ENCODE measurements at places on chromosomes 5 and 9.

DNA sequence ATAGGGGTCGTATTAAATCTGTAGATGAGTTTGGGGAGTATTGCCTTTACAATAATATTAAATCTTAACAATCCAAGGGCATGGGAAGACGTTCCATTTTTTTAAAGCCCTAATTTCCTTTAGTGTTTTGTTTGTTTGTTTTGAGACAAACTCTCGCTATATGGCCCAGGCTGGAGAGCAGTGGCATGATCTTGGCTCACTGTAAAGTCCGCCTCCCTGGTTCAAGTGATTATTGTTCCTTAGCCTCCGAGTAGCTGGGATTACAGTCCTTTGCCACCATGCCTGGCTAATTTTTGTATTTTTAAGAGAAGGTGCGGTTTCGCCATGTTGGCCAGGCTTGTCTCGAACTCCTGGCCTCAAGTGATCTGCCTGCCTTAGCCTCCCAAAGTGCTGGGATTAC lies 19.9 kb downstream of the NIPBL start:
- DNase-seq = no peak

DNA sequence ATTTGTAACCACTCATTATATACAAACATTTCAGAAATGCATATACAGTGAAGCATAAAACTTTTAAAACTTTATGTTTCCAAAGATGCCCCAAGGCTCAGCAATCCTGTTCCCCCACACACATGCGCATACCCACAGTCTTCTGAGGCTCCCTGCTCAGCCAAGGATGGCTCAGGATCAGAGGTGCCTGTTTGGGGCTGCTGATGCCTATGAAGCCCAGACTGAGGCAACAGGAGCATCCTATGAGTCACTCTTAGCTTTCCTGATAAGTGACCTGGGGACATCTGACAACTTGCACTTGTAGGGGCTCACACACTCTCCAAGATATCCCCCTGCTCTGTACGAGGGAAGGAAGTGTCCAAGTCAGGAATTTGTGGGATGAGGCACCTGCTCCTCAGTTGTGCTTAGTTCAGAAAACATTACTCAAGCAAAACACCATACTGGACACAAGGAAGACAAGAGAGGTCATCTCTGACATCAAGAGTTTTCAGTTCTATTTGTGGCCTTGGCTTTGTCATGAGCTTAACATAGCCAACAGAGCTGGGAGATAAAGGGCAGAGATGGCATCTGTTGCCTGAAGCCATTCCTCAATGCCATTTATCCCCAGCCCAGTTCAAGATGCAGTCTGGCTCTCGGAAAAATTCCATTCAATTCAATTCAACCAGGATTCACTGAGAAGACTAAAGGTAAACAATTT lies 62.3 kb downstream of the NIPSNAP3B start:
- no peak for DNase-seq

GRCh38 chr5:11064763-11065450 lies 303.9 kb upstream of the DAP start:
- no peak for DNase-seq

DNA sequence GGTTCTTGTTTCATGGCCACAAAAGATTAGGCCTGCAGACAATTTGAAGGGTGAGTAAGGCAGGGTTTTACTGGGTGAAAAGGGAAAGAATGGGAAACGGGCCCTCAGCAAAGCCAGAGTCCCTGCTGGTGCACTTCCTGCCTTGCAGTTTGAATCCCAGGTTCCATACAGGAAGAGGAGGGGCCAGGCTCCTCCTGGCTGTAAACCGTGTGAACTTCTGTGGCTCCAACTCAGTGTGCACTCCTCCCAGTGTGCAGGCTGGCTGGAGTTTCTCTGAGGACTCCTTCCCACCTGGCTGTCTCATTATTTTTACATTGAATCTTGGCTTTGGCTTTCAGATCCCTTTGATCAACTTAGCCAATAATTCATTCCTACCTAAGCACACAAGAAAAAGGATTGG lies 367.1 kb upstream of the KLF4 start:
- DNase-seq = no peak

- DNase-seq = no peak
Observed at GRCh38 chr5:15664961-15665360, 165.0 kb downstream of the FBXL7 start.

DNA sequence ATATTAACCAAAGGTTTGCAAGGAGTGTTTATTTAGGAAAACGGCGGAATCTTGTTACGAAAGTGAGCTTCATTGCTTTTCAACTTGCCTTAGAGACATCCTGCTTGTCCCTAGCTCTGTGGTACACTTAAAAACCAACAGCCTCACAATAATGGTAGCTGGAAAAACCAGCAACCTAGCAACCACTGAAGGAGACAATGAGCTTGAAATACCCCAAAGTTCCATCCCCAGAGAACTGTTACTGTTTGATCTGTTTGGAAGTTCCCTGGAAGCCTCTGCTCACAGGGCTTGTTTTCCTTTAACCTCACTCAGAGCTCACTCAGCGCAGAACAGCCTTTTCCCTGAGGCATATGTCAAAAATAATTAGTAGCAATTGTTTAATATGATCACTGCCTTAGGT lies 43.2 kb downstream of the SH3TC2 start:
- no peak for DNase-seq

DNA sequence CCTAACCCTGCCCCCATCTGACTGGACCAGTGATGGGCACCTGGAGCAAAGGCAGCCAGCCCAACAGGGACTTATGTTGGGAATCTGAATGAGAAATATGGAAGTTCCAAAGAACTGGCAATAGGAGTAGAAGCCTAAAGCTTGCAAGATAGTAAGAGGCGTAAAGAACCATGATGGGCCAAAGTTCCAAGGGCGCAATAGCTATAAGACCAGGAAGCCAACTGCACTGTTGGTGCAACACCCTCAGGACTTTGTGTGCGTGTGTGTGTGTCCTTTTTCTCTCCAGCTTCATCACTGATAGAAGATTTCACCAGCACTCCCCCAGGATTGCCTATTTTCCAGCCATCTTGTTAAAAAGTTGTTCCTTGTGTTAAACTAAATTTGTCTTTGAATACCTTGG lies 92.8 kb downstream of the ZNF608 start:
- no peak for DNase-seq

DNA sequence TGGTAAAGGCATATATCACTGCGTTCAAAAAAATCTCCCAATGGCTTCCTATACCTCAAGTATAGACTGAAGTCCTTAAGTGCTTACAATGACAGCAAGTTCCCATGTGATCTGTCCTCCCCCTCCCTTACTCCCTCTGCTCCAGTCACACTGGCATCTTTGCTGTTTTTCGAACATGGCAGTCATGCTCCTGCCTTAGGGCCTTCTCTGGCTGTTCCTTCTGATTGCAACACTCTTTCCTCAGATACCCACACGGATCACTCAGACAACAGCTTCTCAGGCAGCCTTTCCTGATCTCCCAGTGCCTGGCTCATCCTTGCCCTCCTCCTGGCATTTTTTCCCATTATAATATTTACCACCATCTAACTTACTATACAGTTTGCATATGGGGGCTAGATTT lies 232.8 kb downstream of the ARHGEF28 start:
- no peak for DNase-seq

- no peak for DNase-seq
Observed at GRCh38 chr5:146751054-146751453, 127.5 kb downstream of the PPP2R2B start.

DNA sequence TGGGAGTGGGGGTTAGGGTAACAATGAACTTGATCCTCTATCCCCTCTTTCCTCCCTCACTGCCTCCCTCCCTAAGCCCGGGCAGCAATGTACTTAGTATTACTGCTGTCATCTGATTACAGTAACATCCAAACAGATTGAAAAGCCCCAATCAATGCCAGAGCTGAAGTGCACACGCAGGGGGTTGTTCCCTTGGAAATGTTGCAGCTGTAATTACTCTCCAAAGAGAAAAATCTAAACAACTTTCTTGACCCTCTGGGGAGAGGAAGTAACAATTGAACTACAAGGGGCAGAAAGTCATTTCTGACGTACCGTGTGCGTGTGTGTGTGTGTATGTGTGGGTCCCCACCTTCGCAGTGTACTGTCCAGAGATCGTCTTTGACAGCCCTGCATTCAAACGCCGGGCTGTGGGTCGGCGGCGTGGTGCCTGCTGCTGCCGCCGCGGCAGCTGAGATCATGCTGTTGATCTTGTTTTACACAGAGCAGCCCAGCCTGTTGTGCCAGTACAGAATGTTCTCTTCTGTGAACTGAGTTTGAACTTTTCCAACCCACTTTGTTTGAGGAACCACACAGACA lies 66.0 kb upstream of the KLF9 start:
- no peak for DNase-seq

DNA sequence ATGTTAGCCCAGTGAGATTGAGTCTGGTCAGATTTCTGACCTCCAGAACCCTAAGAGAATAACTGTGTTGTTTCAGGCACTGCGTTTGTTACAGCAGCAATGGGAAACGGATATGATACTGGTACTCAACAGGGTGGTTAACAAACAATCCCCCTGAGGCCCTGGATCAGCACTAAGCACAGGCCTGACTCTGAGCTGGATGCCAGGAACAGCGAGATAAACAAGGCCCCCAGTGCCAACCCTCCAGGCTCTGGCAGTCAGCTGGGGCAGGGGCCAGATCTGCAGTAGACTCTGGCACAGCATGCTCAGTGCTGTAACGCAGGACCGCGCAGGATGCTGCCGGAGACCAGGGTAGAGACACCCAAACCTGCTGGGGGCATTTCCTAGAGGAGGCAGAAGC lies 22.1 kb downstream of the CPLX2 start:
- DNase-seq = no peak

GRCh38 chr9:134570151-134570621 lies 71.4 kb upstream of the COL5A1 start:
- no peak for DNase-seq

DNA sequence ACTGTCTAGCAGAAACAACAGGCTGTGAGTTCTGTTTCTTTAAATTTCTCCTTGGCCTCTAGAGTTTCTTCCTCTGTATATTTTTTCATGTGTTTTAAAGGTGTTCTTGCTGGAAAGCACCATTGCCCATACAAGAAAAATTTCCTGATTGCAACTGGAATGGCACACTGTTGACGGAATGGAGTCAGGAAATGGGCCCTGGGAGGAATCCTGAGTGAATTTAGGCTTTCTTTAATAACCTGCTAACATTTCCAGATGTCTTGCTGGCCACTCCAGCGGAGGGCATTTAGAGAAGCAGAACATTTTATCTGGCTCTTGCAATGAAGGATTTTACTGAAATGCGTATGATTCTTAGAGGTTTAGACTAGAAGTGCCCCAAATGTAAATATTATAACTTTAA lies 736.3 kb downstream of the TAF11L14 start:
- DNase-seq = no peak

GRCh38 chr5:65108786-65109743 lies 340.3 kb downstream of the CWC27 start:
- DNase-seq = no peak

DNA sequence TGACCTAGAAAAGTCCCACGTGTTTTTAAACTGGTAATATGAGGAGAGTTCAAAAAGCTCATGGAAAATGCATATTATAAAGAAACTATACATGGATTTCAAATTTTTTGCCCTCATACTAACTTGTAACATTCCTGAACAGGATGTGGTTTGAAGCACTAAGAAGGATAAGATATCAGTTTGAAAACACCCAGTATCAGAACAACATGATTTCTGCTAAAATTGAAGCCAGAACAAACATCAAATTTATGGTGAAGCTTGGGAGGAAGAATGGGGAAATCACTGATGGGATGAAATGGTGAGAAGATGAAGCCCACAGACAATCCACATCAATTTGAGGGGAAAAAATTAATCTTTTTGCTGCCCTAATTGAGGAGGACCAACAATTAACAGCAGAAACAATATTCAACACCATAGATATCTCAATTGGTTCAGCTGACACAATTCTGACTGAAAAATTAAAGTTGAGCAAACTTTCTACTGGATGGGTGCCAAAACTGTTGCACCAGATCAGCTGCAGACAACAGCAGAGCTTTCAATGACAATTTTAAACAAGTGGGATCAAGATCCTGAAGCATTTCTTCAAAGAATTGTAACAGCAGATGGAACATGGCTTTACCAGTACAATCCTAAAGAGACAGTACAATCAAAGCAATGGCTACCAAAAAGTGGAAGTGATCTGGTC lies 113.2 kb upstream of the SNX2 start:
- no peak for DNase-seq

DNA sequence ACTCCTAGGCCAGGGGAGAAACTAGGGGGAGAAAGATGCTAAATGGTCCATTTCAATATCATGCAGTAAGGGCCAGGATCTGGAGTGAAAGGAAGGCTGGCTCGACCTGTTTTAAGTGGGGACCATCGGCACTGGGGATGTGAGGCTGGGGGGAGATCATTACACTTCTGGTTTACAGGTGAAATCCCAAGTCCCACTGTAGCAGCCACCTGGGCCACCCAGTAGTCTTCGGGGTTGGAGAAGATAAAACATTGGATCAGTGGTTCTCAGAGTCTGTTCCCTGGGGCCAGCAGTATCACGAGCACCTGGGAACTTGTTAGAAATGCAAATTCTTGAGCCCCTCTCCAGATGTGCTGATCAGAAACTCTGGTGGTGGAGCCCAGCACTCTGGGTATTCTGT lies 111.3 kb upstream of the ALDH1B1 start:
- DNase-seq = no peak

DNA sequence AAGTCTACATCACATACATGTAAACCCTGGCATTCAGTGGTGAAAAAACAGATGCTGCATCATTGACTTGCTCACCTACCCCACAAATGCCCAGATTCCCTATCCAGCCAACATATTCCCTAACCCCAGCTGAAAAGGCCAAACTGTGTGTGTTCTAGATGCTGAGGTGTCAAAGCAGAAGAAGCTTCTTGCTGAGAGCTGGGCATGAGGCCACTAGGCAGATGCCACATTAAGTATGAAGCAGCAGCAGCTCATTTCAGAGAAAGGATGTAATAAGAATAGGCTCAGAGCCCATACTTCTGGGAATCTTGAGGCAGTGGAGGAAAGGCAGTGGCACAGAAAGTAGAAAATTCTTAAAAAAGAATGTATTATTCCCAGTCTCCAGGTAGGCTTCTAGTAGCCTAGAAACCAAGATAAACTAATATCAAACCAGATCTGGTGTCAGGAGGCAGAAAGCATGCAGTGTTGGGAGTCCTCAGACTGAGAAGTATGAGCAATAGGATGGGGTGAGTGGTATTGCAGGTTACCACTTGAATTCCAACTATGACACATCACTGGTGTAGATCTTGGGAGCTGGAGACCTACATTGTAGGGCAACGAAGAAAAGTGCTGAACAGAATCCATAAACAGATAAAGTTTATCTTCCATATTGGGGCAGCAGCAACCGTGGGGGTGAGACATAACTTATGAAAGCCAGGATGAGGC lies 71.9 kb upstream of the GRHPR start:
- no peak for DNase-seq
